Stimulated activated CD4-positive, alpha-beta T cell treated with anti-CD3 and anti-CD28 coated beads, TNF-alpha, amount 100 ng/mL, for 1 hour (primary cell): ENCODE measurements at places on chromosomes 13 and 19.

GRCh38 chr13:32340914-32341313, 25.6 kb downstream of the BRCA2 start:
- DNase-seq = no peak

- no peak for DNase-seq
These were observed 7.3 kb downstream of the IRS2 start for GRCh38 chr13:109779074-109779473.

DNA sequence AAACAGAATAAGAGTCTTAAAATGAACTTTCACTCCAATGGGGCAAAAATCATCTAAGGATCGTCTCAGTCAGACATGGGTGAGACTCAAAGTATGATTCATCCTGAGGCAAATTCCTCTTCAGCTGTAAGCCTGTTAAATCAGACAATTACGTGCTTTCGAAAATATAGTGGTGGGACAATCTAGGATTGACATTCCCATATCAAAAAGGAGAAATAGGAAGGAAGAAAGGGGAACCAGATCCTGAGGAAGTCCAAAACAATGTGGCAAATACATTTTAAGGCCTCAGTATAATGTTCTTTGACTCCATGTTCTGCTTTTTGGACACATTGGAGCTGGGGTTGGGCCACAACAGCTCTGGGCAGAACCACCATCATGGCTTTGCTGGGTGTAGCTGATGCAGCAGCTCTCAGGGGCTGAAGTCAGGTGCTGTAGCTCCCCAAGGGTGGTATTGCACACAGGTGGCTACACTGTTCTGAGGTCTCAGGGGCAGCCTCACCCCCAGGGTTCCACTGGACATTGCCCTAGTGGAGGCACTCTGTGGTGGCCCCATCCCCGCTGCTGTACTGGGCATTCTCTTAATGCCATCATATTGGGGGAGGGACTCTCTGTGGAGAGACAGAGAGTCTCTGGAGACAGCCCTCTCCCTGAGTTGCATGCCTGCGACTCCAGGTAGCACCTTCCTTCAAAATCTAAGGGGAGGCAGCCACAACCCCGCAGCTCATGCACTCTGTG, 5.7 kb upstream of the FPR3 start:
- no peak for DNase-seq

GRCh38 chr13:52804202-52804641, 44.2 kb downstream of the PCDH8 start:
- DNase-seq = no peak

- DNase-seq = no peak
These were observed 69.6 kb upstream of the PCDH20 start for GRCh38 chr13:61485128-61485765.

DNA sequence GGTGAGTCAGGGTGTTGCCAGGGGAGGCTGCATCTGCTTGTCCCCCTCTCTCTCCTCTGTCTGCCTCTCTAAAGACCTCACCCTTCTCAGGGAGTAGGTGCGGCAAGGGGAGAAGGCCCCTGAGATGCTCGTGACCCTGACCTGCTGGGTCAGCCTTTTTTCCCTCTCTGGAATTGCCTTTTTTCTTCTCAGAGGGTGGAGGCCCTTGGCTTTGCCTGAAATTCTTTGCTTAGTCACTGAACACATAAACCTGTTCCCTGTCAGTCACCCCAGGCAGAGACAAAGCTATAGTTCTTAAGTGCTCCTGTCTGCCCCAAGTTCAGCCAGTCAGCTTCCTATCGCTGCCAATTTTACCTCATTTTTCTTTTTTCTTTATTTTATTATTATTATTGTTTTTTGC, 35.2 kb upstream of the PEG3 start:
- no peak for DNase-seq

DNA sequence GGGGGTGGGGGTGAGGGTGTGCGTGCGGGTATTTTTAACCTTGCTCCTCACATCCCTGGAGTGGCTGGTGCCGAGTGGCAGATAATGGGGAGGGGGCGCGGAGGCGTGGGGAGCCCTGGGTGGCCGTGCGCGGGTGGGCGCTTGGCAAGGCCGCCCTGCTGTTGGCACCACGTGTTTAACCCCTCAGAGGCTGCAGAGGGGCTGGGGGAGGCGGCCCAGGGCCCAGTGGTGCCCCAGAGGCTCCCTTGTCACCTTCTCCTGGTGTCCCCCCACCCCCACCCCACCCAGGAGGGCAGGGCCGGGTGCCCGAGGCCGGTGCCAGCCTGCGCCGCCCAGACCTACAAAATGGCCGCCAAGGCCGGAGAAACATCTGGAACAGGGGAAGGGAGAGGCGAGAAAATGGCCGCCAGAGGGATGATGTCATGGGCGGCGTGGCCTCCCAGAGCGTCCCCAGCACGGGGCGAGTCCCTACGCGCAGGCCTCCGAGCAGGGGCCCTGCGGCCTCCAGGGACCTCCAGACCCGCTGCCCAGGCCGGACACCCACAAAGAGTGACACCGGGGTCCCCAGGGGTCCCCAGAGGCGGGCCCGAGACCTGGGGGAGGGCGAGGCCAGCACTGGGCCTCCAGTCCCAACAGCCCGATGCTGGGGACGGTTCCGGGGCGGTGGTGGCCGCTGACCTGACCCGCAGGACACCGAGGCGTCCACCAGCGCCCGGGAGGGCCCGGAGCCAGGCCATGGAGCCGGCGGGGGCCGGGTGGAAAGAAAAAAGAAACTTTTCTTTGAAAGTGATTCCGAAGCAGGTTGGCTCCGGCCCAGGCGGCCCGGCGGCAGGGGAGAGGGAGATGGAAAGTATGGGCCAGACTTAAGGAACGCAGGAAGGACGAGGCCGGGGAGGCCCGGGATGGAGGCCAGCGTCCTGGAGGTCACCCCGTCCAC, 38.2 kb downstream of the NFIC start:
- no peak for DNase-seq

GRCh38 chr13:73664851-73665250, 469.4 kb downstream of the KLF12 start:
- no peak for DNase-seq

DNA sequence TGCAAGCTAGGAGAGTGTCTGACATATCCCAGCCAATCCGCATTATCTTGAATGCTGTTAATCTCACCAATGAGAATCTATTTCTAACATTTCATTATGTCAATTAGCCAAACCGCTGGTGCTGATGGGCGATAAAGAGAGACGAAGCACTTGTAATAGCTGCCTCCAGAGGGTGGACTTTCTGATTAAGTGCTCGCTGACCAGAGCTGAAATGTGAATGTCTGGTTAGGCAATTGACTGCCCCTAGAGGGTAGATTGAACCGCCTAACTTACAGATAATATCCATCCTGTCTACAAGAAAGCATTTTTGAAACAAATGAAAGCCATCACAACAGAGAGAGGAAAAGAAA, 552 bp upstream of the GRWD1 start:
- DNase-seq = no peak

GRCh38 chr13:44668688-44669087, 92.6 kb upstream of the TSC22D1 start:
- DNase-seq = no peak

- no peak for DNase-seq
These were observed 79.5 kb downstream of the PCDH9 start for GRCh38 chr13:67150608-67151007.

DNA sequence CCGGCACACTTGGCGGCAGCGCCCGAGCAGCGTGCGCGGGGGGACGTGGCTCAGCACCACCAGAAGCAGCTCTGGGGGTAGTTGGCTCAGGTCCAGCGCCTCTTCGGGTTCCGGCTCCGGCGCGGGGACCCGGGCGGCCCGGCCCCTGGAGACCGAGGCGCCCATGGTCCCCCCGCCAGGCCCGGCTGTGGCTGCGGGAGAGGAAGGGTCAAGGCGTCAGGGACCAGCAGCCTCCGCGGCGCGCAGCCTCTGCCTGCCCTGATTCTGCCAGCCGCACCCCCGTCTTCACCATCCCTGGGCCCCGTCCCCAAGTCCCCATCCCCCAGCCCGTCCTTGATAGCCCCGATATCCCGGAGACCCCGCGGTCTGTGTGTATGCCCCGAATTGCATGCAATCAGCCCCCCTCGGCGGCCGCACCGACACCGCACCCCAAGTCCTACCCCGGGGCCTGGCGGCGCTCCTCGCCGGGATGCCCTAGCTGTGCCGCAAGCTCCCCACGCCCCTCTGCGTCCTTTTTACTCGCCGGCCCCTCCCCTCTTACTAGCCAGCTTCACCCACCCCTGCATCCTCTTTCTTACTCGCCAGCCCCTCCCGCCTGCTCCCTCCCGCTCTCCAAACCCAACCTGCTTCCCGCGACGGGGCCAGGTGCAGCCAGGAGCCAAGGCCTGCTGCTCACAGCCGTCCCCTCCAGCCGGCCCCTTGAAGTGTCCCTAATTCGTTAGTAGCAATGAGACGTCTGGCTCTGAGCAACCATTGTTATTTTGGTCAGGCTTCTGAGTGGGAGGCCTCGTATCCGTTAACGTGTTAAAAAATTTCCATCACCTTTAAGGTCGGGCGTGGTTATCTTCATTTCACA, at the start of gene FBXO27:
TSS of gene FBXO27 (minus strand) at position 487 of the 856 bp plus-strand sequence. CDS start at position 165, 322 bp downstream.
- DNase-seq = no peak

DNA sequence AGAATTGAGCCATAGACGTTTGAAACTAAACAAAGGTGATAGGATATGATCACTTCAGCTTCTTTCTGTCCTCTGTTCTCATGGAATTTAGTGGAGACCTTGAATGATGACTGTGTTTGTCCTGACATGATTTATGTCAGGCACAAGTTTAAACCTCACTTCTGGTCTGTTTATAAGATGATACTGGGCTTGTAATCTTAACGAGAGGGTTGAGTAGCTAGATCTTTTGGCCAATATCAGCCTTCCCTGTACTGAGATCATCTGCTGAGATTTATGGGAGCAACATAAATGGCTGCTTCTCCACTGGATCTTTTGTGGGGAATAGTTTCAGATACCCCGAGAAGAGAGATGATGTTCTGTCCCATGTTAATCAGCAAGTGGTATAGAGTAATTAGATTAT, 121.8 kb upstream of the OBI1 start:
- DNase-seq = no peak

- no peak for DNase-seq
These were observed 9.9 kb downstream of the LMTK3 start for GRCh38 chr19:48501494-48502349.

DNA sequence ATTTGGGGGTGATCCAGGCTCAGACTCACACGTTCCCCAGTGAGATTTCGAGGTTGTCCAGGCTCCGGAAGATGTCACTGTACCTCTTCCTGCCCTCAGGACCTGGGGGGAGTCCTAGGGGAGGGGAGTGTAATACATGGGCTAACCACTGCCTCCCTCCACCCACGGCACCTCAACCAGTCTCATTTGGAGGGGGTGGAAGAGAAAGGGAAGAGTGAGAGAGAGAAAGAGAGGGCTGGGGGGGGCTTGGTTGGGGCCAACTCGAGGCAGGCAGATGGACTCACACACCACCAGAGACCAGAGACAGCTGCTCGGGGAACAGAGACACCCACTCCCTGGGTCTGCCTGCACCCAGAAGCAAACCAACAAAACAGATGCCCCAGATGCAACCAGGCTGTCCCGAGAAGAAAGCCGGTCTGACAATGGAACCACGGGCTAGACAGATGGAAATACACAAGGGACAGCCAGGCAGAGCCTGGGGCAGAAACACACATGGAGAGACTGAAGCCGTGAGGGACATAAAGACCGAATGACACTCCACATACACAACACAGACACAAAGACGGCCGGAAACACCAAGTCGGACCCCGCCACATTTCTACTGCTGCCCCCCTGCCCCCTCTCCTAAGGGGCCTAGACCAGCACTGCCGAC, 825 bp downstream of the GMIP start:
- DNase-seq = no peak

DNA sequence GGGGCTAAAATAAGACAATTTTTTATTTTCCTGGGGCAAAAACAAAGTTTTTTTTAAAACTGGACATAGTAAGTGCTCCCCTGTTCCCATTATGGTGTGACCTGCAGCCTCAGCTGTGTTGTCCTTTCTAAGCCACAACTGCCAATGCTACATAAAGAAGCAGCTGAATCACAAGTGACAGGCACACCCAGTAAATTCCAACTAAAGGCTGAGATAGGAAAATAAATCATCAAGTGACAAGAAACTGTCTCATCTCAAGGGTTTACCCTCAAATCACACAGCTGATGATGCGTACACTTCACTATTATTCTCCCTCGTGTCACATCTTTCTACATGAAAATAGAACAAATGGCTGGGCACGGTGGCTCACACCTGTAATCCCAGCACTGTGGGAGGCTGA, 28.7 kb downstream of the STK24 start:
- no peak for DNase-seq

GRCh38 chr19:15128162-15128770, 21.1 kb downstream of the SYDE1 start:
- no peak for DNase-seq

DNA sequence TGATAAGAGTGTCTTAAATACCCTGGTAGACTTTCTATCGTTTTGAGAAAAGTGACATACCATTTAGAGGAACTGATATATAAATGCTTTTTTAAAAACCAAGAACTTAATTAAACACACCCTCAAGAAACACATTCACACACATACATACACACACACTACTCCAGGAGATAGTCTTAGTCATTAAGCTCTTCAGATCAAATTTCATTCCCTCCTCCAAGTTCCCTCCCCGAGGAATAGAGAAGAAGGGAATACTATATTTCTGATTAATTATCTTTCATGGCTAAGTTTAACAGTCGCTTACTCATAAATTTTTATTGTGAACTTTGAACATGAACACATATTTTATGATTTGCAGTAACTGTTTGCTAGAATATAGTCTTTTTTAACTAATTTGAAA, 1109.5 kb downstream of the SLITRK1 start:
- no peak for DNase-seq

DNA sequence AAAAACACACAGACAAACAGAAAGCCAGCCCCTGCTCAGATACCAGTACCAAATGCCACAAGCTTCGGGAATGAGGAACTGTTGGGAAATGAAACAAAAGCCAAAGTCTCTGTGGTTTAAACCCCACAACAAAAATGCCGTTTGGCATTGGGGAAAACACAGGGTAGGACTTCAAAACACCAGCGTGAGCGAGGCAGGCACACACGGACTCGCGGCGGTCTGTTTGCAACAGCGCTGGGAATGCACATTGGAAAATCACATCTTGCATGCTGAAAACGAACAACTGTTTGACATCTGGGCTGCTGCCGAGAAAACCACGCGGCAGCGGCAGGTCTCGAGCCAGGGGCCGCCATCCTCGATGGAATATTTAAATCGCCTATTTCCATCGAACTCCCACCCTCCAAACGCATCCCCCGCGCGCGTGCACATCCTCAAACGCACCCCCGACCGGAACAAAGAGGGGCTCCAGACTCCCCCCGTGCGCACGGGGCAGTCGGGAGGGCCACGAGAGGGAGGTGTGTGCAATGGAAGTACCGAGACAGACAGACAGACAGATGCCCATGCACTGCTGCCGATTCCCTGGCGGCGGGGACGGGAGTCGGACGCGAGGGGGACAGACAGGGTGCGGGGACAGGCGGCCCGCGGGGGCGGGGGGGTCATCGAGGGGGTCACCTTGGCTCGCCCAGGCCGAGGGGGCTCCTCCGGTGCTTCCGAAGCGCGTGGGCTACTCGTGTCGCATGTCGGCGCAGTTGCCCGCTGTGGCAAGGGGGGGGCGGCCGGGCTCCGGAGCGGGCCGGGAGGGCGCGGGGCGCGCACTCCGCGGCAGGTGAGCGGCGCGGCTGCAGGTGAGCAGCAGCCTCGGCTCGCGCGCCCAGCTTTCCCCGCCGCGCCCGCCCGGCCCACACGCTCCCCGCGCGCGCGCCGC, at the start of gene GPR12:
TSS of gene GPR12 (minus strand) at position 880 of the 925 bp plus-strand sequence. CDS start 959 bp downstream, outside the sequence.
- no peak for DNase-seq
